ENCODE measurements at places on chromosomes 4 and X. TPM values are rescaled to one million over a fixed set of nuclear protein-coding genes. Genes with fewer than 3 reads are reported as not detected.
A peak's percentile ranks its signal among the peaks of the same experiment; 100 is the strongest.

DNA sequence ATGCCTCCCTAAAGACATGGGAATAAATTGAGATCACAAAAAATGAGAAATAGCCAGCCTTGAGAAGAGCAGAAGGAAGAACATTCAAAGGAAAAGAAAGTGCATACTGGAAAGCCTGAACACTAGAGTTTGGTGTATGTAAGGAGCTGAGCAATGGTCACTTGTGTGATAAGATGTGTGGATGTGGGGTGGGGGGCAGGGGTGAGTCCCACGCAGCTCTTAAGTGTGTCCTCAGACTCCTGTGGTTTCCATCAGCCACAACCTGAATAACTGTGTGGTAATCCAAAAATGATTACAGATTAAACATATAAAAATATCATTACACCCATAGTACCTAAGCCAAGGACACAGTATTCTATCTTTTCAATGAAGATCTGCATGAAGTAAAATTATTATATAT lies 59.9 kb downstream of the ELOVL6 start:
- no peak for DNase-seq

DNA sequence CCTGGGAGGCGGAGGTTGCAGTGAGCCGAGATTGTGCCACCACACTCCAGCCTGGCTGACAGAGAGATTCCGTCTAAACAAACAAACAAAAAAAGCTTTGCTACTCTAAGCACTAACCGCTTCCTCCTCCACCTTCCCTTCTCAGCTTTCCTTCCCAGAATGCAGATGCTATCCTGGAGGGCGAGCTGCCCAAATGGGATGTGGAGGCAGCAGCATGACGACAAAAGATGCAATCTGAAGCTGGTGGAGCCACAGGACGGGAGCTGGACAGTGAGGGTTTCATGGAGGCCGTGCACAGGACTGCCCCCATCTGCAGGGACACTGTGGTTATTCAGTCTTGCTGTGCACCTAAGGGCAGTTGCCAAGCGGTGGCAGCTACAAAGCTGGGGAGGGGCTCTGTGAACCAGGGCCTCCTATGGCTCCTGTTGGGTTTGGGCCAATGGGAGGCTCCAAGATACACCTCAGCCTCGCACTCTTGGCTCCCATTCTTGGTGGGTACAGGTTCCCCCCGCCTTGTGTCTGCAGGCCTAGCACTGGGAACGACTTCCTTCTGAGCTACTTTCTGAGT lies 47.4 kb downstream of the WDR1 start:
- no peak for DNase-seq

- DNase-seq, result no peak
Observed at GRCh38 chr4:188432328-188432727, 293.1 kb downstream of the TRIML1 start.

- DNase-seq, result no peak
Observed at GRCh38 chr4:171794528-171794927, 18.7 kb upstream of the GALNTL6 start.

GRCh38 chr4:74100531-74100930 lies 1.5 kb upstream of the CXCL2 start:
- no peak for DNase-seq

- DNase-seq, result no peak
Observed at GRCh38 chr4:60400593-60400992, 799.5 kb upstream of the ADGRL3 start.

GRCh38 chr4:114046331-114046730 lies 66.9 kb upstream of the ARSJ start:
- no peak for DNase-seq

DNA sequence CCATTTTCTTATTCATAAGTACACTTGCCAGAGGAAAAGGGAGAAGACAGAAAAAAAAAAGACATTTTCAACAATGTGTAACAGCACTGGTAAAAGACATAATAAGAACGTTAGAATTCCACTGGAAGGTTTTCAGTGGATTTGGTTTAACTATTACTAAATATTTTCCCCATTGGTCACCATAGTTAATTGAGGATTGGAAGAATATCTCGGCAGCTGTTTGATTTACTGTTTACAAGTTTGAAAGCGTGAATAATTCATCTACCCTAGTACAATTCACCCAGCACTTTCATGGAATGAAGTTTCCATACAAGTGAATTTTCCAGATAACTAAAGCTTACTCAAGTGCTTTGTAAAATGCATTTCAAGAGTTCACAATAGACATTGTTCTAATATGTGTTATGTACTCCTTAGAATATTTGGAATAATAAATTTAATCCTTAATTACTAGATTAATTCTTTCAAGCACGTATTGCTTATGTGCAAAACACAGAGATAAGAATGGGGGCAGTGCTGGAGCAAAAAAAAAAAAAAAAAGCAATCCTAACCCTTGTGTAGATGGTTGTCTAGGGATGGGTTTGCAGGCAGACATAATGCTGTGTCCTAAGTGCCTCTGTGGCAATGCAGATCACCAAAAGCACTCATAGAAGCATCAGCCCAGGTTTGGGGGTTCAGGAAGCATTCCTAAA lies 57.1 kb downstream of the ENPEP start:
- DNase-seq, result no peak

DNA sequence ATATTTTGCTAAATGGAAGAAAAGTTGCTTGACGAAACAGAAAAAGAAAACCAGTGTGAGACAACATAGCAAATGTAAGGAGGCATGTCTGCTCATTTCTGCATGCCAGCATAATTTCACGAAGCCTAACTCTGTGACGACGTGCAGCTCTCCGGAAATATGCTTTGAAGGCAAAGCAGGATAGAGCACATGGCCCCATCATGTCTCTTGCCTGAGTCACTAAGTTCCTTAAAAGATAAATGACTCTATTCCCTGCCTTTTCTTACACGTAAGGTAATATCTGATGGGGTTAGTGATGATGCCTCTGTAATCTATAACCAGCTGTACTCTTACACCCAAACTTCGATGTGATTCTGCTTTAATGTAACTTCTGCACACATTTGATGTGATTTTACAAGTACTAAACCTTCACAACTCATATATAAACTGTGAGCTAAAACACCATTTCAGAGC lies 64.5 kb downstream of the ANXA3 start:
- no peak for DNase-seq

DNA sequence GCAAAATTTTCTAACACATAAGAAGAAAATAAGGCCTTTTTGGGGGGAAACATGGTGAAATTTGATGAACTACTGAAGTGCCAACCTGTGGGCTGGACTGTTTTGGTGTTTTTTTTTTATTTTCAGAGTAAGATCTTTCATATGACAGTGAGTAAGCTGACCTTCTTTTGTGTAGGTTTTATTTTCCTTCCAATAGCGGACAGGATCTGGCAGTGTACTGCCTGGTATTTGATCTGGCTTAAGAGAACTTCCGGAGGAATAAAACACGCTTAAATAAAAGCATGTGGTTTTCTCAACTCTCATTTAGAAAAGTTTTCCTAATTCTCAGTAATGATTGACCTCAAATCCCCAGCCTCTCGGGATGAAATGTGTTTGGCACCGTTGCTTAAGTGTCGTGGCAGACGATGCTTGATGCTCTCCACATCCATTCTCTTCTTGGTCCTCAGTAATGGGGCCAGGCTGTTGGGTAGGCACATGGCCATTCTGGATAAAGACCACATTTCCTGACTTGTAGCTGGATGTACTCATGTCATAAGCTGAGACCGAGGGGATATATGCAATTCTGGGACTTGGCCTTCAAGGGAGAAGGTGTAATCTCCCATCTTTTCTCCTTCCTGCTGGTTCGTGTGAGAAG lies 65.6 kb upstream of the PDLIM3 start:
- no peak for DNase-seq

DNA sequence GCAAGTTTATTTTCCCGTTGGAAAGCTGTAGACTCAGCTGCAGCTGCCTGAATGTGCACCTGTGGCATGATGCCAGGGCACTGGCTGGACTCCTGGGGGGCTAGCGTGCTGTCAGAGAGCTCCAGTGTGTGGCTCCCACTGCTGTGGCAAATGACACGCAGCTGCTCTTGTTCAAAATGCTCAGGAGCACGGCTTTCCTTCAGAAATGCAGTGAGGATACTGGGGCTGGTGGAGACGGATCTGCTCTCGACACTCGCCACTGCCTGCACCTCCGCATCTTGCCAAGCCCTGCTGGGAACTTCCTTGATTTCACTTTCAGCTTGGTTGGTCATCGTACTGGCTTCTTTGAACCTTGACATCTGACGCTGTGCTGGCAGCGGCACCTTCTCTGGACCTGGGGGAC lies 58.7 kb downstream of the GPRIN3 start:
- DNase-seq, result no peak

GRCh38 chr4:2253160-2254084 lies 8.5 kb downstream of the MXD4 start:
- peak; percentile 3 for DNase-seq

DNA sequence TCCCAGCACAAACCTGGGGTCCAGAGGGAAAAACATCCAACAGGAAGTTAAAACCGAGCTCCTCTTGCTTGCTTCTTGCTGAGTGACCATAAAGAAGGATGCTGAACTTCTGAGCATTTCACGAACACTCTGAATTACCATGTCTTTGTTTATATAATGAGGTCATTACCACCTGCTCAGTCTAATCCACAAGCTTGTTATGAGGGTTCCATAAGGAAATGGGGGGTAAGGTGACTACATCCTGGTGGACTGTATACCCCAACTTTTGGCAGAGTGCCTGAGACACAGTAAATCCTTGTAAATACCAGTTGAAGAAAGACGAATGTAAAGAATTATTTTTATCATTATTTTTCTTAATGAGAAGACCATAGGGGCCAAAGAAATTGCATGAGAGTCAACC lies 16.8 kb downstream of the CCDC149 start:
- DNase-seq, result no peak

DNA sequence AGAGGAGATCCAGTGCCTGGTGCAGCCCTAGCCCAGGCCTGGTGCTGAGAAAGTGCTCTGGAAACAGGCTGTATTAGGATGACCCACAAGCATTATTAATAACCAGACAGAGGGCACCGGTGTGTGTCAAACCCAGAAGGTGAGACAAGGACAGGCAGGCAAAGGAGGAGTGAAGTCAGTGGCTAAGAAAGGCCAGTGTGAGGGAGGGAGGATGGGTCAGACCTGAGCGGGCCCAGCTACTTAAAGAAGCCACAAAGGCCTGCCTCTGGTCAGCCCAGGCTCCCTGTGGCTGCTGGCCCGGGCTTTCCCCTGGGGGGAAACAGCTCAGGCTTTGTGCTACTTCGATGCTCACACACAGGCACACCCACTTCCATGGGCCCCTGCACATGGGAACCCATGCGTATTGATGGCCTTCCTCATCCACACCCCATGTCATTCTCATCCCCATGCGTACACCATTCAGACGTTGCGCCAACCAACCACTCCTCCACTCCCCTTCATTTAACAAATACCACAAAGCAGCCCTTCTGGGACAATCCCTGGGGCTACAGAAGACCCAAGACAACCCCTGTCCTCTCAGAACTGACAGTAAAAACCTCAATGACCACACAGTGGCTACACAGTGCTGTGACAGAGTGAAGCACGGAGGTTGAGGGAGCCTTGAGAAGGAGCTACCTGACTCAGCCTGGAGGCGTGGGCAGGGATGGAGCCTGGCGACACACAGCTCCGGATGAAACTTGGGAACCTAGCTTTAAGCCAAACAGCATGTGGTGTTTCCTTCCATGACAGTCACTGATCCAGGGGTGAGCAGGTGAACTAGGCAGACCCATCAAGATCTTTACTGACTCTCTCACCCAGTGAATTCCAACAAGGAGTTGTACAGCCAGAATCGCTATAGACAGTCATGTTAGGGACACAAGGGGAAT lies 24.9 kb upstream of the MTM1 start:
- no peak for DNase-seq

GRCh38 chrX:36568946-36569345 lies 439.2 kb upstream of the FAM47C start:
- no peak for DNase-seq

DNA sequence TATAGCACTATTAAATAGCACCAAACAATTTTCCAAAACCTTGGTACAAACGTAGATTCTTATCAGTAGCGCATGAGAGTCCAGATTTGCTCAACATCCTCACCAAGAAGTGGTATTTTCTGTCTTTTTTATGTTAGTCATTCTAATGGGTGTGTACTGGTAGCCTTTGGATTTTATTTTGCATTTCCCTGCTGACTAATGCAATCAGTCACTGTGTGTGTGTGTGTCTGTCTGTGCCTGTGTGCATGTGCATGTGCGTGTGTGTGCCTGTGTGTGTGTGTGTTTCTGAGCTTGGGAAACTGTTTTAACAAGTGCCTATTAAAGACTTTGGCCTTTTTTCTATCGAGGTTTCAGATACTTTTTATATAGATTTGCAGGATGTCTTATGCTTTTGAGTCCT lies 82.2 kb upstream of the MAGEA10 start:
- DNase-seq, result no peak

DNA sequence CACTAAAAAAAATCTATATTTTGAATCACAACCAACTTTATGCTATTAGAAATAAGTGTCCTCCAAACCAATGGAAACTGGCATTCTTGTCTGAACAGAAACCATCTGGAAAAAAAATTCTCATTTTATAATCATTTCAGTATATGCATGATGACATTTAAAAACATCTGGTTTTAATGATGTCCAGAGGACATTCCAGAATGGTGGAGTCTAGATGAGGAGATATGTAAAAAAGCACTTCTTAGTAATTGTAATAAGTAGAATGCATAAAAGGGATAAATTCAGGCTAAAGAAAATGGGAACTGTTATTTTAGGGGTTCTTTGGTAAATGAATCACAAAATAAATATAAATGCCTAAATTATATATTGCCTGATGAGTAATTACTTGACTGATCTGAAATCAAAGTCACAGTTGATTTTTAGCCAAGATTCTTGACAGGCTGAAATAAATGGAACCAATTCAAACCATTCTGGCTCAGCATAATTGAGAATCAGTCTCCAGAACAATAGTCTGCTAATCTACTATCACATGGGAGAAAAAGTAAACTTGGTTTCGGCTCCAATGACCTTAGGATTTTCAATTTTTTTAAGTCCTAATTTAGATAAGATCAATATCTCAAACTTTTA lies 636.6 kb downstream of the FAT4 start:
- DNase-seq, result no peak

- DNase-seq, result peak; percentile 66
Observed at GRCh38 chr4:40055863-40056715, 561 bp upstream of the N4BP2 start.

GRCh38 chr4:176549161-176549865 lies 229.5 kb downstream of the SPCS3 start:
- no peak for DNase-seq

DNA sequence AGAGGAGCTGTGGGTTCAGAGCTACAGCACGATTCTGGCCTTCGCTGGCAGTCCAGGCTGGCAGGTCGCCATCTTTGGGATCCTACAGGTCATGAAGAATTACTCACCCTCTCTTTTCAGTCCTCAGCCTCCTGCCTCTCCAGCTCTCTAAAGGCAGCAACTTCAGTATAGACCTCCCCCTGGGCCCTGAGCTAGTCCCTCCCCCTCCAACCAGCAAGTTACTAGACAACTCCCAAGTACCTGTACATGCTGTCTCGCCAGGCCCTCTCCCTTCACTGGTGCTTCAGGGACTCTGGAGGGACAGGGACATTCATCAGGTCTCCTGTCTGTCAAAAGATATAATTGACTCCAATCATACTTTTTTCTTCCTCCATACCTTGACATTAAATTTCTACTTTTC lies at the start of gene GPR119:
GPR119 (minus strand) TSS at position 155 of the 400 bp plus-strand sequence. CDS start 227 bp downstream, outside the sequence.
- DNase-seq, result no peak

The HSFX2 gene
- 0.70 TPM for polyA plus RNA-seq

The RENBP gene
- 6.0 TPM for polyA plus RNA-seq

The CDKL2 gene
- not detected for polyA plus RNA-seq

The TEX11 gene
- not detected for polyA plus RNA-seq

The FAM9B gene
- polyA plus RNA-seq, result not detected
